ENCODE measurements at places on chromosomes 5 and 9.

DNA sequence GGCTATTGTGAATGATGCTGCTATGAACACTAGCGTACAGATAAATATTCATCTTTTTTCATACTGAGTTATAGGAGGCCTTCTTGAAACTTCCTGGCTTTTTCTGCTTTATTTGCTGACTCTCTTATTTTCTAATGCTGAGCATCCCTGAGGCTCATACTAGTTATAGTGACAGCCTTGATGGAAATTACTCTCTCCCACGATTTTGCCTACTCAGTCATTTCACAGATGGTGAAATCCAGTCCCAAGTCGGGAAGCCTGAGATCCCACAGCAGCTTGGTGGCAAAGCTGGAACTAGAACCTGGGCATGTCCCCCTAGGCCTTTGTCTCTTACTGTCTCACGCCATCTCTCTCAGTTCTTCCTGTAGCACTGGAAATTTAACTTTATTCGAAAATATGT, 22.4 kb downstream of the NANS start:
- no peak for DNase-seq

GRCh38 chr9:85741095-85741874, 469 bp downstream of the AGTPBP1 start:
- DNase-seq: no peak

DNA sequence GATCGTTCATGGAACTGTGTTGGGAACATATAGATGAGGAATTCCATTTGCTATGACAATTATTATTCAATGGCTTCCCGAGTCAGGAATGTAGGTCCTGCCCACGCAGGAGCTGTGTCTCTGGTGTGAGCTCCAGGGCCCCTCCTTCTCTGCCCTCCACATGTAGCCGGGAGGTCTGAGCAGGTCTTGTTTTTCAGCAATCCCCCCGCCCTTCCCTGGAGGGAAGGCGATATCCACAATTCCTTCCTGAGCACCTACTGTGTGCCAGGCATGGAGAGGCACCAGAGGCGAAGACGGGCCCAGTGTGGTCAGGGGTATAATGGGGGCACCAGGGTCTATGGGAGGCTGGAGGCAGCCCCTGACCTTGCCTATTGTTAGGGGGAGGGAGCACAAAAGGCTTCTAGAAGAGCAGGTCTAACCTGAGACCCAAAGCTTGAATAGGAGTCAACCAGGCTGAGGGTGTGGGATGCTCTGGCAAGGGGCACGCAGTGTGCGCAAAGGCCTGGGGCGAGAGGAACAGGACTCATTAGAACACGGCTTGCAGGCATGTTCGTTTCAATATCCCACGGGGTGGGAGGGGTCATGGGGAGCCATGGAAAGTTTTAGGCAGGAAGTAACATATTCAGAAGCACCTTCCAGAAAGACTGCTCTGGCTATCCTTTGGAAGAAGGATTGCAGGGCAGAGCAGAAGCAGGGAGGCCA, 154.9 kb downstream of the C9orf50 start:
- DNase-seq: no peak

DNA sequence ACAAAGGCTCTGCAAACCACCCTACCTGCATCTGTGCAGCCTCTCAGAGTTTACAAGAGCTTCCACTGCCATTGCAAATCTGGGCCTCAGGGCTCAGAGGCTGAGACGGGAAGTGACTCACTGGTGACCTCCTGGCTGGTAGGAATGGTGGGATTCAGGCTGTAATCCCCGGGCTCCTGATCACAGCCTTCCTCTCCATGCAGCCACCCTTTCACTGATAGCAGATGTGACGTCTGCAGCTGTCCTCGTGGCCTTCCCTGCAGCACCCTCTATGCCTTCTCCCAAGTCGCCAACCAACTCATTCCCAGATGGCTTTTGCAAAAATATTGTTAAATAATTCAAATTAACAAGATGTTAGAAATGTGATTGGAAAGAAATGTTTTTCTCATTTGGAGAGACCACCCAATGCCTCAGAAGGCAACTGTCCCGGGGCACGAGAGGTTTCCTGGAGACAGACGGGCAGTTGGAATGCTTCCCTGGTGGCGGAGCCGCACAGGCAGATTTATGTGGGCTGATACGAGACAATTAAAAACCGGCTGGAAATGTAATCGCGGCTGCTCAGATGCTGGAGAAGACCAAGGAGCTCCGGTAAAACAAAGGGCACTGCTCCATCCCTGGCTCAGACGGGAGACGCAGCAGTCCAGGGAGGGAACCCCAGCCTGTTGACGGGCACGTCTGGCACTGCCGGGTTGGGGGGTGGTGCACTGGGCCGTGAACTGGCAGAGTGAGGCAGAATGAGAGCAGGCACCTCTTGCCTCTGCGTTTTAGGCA, 34.4 kb upstream of the SLC25A51 start:
- no peak for DNase-seq

- DNase-seq: no peak
Measured at GRCh38 chr9:128396970-128397613, 23.6 kb upstream of the CERCAM start.

DNA sequence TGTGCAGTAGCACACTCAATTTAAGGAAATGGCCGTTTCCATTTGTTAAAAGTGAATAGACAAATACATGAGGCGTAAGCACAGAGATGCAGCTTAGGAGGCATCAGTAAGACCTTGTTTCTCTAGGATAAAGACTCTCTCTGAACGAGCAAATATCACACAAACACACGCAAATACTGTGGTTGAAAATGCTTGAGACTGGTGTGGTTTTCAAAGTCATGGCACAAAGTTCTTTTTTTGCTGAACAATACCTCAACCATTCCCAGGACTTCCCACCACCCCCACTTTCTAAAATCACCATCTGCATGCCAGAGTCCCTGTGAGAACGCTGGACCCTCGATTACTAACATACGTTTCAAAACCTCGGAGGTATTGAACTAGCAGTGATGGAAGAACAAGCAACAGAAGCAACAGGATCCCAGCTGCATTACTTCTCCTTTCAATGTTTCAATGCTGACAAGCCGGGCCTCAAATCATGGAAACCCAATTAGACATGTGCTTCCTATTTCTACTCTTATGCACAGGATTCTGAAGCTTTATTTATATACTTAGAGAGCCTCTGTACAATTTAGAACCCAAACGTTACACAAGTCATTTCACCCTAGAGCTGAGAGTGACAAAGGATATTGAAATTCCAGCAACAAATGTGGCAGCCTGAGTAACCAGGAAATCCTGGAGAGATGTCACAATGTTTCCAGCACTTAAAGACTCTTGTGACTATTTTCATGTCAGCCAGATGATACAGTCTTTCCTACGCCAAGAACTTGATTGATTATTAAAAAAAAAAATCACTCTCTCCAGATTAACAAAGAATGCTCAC, 63.9 kb downstream of the CDC14B start:
- no peak for DNase-seq

DNA sequence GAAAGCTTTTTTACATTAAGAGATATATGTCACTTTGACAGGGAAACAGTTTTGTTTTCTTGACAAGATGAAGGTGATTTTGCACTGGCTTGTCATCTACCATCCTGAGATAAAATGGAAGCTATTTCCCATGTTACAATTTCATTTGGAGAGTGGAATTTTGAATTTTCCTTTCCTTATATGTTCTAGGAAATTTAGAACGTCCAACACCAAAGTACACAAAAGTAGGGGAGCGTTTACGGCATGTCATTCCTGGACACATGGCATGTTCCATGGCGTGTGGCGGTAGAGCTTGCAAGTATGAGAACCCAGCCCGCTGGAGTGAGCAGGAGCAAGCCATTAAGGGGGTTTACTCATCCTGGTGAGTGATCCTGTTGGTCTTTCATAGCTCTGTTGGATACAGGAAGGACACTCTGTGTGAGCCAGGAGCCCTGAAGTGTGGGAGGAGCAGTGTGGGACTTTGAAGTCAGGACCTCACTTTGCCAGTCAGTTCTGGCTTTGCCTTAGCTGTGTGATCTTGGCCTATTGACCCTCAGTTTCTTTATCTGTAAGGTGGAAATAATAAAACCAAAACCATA, 887 bp downstream of the PTPDC1 start:
- DNase-seq: no peak

- DNase-seq: no peak
Measured at GRCh38 chr9:75964427-75964826, 74.0 kb downstream of the PCSK5 start.

GRCh38 chr5:8333977-8334376, 465.0 kb downstream of the MTRR start:
- no peak for DNase-seq

DNA sequence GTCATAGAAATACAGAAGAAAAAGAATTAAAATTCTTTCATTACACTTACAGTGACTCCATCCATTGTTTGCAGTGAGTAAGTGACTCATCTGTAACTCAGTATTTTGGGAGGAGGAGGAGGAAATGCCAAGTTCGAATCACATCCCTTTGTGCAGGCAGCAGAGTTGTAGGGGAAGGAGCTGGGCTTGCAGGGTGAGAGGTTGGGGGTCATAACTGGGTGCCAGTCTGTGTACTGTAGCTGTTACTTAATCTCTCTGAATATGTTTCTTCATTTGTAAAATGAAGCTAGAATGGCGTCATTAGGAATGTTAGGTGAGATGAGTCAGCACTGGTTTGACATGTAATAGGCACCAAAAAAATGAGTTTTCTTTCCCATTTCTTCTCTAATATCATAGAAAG, 235.7 kb upstream of the ADAMTSL1 start:
- DNase-seq: no peak

GRCh38 chr9:133718563-133719315, 19.4 kb downstream of the SARDH start:
- DNase-seq: no peak

- no peak for DNase-seq
Measured at GRCh38 chr9:130872912-130873503, 23.6 kb downstream of the QRFP start.

GRCh38 chr9:79570448-79571308, 1.1 kb upstream of the TLE4 start:
- no peak for DNase-seq

GRCh38 chr5:160508780-160509361, 87.2 kb downstream of the PTTG1 start:
- no peak for DNase-seq

DNA sequence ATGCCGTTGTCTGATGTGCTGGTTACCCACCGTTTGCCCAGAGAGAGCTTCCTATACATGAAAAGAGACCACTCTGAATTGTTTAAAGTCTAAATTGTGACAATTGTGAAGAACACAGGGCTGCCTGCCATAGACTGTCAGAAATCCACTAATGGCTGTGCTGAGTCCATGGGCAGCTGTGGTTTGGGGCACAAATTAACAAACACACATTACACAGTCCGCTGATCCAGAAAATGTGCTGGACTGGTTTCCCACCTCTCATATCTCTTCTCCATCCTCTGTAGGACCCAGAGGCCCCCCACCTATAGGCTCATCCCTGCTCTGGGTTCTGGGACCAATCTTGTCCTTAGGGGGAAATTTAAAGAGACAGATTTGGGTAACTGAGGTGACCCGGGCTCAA, 19.0 kb upstream of the LIFR start:
- DNase-seq: no peak

GRCh38 chr9:124282442-124283227, 24.9 kb downstream of the NEK6 start:
- DNase-seq: no peak

- DNase-seq: no peak
Measured at GRCh38 chr5:8034852-8035251, 165.9 kb downstream of the MTRR start.

- DNase-seq: no peak
Measured at GRCh38 chr5:136004436-136004835, 24.4 kb upstream of the TGFBI start.

DNA sequence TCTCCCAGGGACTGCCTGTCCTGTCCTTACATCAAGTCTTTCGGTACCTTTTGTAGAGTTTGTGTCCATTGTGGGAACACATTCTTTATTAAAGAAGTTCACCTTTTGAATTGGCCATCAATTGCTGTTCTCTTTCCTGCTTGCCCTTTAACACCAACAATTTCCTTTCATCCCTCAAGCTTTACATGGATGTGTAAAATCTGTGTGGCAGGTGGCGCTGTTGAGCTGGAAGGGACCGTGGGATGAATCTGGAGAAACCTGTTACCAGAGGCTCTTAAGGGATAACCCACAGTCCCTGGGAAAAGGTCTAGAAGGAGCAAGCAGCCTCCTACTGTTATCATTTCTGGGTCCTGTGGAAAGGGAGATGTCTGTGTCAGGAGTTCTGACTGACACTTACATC, 7.9 kb upstream of the ZFP62 start:
- DNase-seq: peak; percentile 22

GRCh38 chr5:94244921-94245320, 373.5 kb downstream of the KIAA0825 start:
- DNase-seq: no peak

GRCh38 chr9:17082343-17083064, 52.3 kb upstream of the CNTLN start:
- DNase-seq: no peak

DNA sequence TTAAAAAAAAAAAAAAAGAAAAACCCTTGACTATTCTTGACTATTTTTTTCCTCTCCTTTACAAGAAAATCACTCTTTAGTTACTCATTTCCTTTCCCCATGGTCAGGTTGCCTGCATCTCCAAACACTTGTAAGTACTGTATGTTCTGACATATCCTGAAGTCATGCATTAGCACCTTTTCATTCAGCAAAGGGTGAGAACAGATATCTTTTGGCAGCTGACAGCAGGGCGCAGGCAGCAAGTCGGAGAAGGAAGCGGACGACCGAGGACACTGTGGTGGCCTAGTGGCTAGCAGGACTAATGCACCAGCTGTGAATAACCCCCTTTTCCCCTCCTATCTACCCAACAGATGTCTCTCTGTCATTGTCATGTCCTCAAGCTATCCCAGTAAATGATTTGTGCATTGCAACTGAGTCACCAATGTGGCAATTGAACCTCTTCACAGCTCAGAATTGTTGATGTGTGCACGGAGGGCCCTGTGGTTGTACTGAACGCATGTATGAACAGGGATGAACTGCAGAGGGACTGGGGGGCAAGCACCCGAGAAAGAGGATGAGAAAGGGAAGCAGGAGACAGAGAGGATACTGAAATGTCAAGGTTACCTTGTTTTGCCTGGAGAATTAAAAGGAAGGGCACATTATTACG, 996.0 kb upstream of the ARRDC3 start:
- no peak for DNase-seq

DNA sequence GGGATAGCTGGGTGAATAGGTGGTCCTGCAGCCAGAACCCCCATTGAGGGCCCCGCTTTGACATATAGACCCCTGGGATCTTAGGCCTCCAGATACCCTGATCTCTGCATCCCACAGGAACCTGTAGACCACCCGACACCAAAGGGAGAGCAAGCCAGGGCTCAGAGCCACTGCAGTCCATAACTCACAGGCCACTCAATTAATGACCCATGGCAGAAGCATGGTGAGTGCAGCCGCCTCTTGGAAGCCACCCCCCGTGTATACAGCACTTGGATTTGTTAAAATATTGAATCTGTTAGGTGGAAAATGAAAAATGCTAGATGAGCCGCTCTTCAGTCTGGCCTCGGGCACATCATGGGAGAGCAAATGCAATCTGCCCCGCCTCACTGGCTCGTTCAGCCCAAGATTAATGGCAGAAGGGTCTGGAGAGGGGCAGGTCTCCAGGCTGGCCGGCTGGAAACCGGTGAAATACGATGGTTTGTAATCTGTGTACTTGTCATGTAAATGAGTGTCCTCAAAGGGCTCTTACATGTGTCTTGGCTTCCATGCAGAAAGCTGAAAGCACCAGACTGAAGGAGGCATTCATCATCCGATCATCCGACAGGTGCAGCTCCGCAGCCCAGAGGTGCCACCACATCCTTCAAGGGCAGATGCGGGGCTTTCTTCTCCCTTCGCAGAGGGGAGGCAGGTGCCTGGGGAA, 111.3 kb downstream of the OLFM1 start:
- no peak for DNase-seq

Measured in GOT3 (cell line).